ENCODE measurements at places on chromosomes 4 and X.

DNA sequence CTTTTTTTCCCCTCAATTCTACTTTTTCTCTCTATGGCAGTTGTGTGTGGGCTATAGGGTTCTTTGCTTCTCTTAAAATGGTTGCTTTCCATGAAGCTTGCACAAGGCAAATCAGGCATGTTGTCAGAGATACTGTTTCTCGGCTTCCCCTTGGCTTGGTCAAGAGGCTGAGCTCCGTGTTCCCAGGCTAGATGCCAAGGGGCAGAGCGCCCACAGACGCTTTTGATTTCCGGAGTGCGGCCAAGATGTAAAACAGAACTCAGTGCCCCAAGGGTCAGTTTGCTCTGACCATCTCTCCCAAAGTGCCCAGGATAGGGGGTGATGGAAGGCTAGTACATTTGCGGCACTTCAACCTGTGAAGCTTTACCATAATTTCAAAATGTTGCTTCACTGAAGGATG, 64.2 kb upstream of the DIPK2B start:
- no peak for DNase-seq

DNA sequence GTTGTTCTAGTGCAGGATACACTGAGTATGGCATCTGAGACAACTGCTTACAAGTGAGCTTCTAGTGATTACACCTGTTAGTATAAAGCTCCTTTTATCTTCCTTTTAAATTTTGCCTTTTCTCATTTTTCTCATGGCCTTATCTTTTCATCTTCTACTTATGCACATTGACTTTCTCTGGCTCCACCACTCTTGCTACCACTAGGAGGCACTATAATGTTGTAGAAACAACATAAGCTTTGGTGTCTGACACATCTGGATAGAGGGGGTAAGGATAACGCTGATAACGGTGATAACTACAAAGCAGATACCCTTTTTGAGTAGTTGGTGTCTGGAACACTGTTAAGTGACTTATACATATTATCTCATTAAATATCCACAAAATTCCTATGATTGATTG, 187.4 kb upstream of the TEX13C start:
- DNase-seq, result no peak

DNA sequence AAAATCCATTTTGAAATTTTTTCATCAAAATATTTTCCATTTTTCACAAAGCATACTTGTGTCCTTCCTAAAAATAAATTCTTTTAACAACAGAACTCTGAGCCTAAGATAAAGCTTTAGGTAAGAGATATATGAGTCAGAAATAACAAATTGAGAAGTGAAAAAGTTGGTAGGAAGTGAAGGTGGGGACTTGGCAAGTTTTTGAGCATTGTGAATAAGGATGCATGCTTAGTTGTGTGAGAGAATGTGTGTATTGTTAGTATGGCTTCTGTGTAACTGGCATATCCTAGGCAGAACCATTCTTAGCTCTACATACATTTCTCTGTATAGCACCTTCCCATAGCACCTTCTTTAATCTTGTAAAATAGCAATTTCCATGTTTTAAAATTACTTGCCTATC, 6.8 kb downstream of the ASB5 start:
- DNase-seq, result no peak

- no peak for DNase-seq
Measured at GRCh38 chr4:13151194-13151593, 332.9 kb downstream of the RAB28 start.

GRCh38 chrX:45824471-45824870, 623.8 kb upstream of the DIPK2B start:
- DNase-seq, result no peak

DNA sequence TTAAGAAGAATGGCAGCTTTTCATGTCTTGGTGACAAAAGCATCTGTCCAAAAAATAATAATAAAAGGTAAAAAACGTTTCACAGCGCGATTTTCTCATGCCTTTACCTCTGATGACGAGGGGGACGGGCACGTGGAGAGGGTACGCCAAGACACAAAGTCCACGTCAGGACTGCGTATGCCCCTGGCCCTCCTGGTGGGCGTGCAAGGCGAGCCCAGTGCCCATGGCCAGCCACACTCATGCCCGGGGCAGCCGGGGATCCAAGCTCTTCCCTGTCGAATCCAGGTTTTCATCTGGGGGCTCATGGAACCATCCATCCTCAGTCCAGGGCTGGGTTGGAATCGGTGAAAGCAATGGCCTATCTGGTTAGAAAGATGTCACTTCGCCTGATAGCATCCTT, 176.6 kb downstream of the AFAP1 start:
- DNase-seq, result no peak

- no peak for DNase-seq
Measured at GRCh38 chr4:82765134-82765533, 33.5 kb downstream of the SCD5 start.

DNA sequence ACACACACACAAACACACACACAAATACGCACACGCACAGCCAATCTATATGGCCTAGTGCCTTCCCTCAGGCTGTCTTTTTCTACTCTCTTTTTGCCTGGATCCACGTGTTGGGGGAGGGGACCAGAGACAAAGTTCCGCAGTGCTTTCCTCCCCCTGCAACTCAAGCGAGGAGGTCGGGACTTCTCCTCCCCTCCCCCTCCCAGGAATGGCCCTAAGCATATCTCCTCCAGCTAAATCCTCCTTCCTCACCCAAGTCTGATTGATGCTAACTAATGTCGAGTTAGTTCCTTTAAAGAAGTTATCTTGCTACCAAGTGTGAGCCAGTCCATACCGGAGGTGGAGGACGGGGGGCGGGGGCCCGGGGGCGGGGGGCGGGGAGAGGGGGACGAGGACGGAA, 141.2 kb upstream of the ZIC3 start:
- DNase-seq, result no peak

DNA sequence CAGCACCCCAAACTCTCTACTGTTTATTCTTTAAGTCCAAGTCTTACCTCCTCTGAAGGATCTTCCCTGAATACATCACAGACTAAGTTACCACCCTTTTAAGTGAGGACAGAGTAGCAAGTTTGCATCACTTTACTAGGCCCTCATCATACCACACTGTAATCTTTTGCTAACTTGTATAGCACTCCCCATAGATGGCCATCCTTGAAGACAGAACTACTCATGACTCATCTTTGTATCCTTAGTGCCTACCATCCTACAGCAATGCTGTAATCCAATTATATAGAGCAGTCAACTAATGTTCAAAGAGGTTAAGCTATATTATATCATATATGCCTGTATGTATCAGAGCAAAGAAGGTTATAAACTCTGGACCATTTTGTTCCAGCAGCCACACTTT, 101.4 kb downstream of the ADAMTS3 start:
- no peak for DNase-seq

- DNase-seq, result no peak
Measured at GRCh38 chrX:26557691-26558321, 341.8 kb downstream of the MAGEB5 start.

DNA sequence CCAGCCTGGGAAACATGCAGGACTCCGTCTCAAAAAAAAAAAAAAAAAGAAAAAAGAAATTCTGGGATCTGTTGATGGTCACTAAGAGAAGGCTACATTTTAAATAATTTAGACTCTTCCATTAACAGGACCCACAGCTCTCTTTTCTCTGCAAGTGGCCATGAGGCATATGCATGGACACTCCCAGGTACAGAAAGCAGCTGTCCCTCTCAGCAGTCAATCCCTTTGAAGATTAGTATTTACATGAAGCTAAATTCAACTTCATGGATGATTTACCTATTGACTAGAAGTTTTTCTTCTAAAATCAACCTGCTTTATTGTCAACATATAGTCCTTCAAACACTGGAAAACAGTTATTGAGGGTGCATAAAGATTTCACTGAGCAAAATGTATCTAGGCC, 139.9 kb downstream of the CPEB2 start:
- no peak for DNase-seq

Measured in stimulated activated CD4-positive, alpha-beta T cell treated with anti-CD3 and anti-CD28 coated beads, Interleukin-1b, Interleukin-23, amount 100 ng/mL, for 1 hour (primary cell).